ENCODE measurements at places on chromosomes 1 and 21. TPM values are rescaled to one million over a fixed set of nuclear protein-coding genes. Genes with fewer than 3 reads are reported as not detected.

Gene EXTL1
- not detected for total RNA-seq

Gene OR6F1
- not detected for total RNA-seq

Gene PCSK9
- total RNA-seq: not detected

Gene CD101
- total RNA-seq: 0.47 TPM

Gene TIAM1
- total RNA-seq: 29.3 TPM

Gene CNIH3
- 1.4 TPM for total RNA-seq

Gene MFAP2
- total RNA-seq: not detected

Gene TIE1
- 0.49 TPM for total RNA-seq

Gene MTFR1L
- 23.3 TPM for total RNA-seq

Gene CD160
- 14.4 TPM for total RNA-seq

Gene PDZK1
- not detected for total RNA-seq

Gene IL12RB2
- total RNA-seq: 40.2 TPM

DNA sequence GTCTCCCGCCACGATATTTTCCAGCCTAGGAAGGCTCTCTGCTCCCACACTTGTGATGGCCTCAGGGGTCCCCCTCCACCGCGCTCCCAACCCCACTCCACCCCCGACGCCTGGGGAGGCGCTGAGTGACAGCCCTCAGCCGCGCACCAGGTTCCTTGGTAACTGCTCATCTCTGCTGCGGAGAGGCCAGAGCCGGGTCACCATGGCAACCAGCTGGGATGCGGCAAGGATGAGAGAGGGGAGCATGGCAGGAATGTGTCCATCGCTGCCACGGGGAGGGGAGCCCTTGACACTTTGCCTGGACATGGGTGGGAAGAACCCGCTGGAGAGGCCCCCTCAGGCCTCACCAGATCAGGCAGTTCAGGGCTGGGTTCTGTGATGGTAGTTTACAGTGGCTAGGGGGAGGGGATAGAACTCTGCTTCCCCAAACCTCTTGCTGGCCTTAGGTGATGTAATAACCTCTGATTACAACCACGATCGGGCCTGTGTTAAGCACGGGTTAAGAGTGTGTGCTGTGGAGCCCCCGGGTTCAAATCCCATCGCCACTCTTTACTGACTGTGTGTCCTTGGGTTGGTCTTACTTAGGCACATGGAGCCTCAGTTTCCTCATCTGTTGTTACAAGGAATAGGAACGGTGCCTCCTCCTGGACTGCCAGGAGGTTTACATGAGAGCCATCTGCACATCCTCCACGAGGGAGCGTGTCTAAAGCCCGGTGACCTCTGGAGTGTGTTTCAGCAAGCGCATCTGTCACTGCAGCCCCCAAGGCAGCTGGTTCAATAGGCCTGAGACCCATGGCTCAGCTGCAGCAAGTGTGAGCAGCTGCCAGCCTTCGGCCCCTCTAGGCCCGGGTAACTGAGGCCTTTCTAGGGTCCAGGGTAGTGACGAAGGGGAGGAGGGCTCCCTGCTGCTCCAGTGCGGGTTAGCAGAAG, 6.3 kb downstream of the KIF17 start:
- DNase-seq: no peak

DNA sequence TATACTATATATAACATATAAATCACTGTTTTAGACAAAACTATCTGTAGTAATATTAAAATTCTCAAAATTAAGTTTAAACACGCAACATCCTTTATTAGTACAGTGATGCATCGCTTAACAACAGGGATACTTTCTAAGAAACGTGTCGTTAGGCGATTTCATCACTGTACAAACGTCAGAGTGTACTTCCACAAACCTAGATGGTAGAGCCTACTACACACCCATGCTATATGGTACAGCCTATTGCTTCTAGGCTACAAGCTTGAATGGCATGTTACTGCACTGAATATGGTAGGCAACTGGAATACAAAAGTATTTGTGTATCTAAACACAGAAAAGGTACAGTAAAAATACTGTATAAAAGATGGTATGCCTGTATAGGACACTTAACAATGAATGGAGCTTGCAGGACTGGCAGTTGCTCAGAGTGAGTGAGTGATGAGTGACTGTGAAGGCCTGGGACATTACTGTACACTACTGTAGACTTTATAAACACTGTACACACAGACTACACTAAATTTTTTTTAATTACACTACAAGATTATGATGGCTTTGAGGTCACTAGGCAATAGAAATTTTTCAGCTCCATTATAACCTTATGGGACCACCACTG, 10.5 kb downstream of the FOXJ3 start:
- DNase-seq: no peak

GRCh38 chr1:5992814-5993555, 760 bp upstream of the NPHP4 start:
- DNase-seq: peak; percentile 31

- no peak for DNase-seq
Measured at GRCh38 chr1:16296643-16297042, 55.6 kb downstream of the FBXO42 start.

DNA sequence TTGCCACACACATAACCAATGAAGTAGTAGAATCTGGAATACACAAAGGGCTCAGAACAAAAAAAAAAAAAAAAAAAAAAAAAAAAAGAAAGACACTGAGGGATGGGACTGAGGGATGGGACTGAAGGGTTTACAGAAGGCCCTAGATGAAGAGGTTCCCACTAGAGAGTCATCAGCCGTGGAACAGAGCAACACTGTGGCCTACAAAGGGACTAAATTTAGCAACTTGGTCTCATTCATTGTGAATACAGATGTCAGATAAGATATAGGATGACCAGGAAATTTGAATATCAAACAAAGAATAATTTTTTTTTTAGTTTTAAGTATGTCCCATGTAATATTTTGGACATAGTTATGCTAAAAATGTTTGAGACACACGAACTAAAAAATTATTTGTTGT, 62.1 kb downstream of the GLUL start:
- DNase-seq: no peak

DNA sequence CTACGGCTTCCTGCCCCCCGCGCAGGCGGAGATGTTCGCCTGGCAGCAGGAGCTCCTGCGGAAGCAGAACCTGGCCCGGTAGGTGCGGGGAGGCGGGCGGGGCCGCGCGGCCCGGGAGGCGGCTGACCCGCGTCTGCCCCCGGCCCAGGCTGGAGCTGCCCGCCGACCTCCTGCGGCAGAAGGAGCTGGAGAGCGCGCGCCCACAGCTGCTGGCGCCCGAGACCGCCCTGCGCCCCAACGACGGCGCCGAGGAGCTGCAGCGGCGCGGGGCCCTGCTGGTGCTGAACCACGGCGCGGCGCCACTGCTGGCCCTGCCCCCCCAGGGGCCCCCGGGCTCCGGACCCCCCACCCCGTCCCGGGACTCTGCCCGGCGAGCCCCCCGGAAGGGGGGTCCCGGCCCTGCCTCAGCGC, 16.6 kb downstream of the NOC2L start:
- peak; percentile 41 for DNase-seq

- DNase-seq: no peak
Measured at GRCh38 chr1:85230305-85230977, 29.0 kb downstream of the C1orf52 start.

DNA sequence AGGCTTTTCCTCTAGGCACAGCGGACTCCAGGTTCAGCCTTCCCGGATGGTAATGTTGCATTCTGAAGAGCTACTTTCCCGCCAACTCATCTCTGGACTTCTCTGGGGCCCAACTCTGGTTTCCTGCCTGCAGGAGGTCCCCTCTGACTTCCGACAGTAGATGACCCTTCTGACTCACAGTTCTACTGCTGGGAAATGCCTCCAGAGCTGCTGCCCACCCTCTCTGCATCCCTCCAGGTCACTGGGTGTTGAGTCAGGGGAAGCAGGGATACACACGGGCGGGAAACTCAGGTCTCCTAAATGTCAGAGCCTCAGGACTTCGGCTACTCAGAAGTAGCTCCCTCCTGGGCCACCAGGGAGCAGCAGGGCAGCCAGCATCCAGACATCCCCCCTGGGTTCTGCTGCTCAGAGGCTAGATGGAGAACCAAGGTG, 2.1 kb upstream of the KIF21B start:
- peak; percentile 20 for DNase-seq

- no peak for DNase-seq
Measured at GRCh38 chr1:185533596-185533995, 200.6 kb upstream of the HMCN1 start.

DNA sequence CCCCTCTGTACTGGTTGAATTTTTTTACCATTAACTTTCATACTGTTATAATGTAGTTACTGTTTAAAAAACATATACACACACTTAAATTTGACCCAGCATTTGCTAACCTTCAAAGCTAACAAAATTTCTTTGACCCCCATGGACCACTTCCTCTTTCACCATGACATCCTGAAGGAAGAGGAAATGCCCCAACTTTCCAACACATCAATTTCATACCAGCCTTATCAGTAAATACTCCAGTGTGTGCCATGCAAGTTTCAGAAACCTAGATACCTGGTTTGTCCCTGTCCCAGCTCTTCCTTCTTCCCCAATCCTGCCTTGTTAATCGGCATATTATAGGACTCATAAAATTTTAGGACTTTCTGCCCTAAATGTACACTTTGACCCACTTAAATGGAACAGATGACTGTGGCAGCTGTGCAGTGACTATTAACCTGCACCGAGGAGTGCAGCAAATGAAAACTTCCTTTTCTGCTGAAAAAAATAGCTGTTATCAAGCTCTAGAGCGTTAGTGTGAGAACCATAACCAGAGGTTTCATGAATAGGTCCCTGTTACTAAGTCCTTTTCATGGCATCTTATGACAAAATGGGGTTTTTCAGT, 54.1 kb downstream of the DTL start:
- DNase-seq: no peak

DNA sequence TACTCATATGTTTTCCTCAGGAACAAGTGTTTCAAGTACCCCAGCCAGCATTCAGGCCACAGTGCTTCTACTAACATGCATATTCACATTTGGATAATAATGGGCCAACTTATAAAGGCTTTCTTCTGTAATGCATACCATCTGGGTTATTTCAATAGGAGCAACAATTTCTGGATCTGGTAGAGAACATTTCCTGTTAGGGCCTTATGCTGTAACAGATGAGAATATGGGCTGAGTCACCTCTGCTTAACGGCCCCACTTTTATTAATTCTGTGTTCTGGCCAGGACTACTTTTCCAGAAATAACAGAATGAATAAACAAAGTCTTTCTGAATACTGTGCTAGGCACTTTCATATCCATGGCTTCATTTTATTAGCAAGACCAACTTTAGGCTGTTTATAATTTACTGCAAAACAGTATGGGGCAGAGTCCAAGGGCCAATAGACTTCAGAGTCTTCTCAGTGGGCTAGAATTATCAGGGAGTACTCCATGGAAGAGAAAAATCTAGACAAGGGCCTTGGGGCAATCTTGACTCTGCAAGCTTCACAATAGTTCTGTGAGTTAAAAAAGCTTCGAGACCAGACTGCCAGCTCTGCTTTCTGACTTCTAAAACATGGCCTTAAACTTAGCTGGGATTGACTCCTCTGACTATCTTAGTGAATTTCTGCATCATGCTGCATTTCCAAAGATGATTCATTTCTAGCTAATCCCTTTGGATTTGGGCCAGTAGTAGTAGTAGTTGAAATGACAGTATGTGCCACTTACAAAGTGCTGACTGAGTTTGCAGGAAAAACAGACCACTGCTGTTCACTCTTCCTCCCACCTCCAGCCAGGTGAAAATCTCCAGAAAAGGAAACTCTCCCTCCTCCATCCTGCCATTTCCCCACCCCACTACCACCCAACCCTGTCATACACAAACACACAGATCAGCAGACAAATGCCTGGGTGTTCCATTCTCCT, 8.2 kb upstream of the SSX2IP start:
- no peak for DNase-seq
